ENCODE measurements at places on chromosomes 4 and X.

DNA sequence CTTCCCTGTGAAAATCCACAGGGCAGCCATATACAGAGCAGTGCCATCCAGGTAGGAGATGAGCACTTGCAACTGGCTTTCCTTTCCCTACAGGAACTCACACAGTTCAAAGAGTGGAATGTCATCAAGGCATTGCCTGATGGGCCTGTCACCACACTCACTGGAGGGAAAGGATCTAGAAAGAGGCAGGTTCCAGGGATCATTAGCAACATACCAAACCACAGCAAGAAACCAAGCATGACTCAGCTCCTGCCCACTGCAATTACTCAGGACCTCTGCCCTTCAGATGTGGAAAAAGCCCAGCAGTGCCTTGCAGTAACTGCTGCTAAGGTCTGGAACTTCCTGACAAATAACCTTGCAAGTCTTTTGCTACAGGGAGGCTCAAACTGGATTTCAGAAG is 101.2 kb downstream of the ZNF674 start:
- DNase-seq: no peak

DNA sequence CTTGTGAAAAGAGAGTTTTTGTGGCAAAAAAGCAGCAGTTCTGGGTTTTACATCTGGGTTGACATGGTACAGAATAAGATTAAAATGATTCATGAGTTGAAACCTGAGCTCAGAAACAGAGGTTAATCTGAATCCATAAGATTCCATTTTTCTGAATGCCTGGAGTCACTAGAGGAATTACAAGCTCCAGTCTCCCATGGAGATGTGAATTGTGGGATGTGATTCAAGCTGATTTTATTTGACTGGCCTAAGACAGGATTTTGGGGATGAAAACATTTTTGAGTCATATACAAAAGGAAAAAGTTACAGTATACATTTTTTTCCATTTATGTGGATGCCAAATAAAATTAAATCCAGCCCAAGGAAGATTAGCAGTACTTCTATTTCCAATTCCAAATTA is 161.1 kb downstream of the RBM46 start:
- DNase-seq: no peak

DNA sequence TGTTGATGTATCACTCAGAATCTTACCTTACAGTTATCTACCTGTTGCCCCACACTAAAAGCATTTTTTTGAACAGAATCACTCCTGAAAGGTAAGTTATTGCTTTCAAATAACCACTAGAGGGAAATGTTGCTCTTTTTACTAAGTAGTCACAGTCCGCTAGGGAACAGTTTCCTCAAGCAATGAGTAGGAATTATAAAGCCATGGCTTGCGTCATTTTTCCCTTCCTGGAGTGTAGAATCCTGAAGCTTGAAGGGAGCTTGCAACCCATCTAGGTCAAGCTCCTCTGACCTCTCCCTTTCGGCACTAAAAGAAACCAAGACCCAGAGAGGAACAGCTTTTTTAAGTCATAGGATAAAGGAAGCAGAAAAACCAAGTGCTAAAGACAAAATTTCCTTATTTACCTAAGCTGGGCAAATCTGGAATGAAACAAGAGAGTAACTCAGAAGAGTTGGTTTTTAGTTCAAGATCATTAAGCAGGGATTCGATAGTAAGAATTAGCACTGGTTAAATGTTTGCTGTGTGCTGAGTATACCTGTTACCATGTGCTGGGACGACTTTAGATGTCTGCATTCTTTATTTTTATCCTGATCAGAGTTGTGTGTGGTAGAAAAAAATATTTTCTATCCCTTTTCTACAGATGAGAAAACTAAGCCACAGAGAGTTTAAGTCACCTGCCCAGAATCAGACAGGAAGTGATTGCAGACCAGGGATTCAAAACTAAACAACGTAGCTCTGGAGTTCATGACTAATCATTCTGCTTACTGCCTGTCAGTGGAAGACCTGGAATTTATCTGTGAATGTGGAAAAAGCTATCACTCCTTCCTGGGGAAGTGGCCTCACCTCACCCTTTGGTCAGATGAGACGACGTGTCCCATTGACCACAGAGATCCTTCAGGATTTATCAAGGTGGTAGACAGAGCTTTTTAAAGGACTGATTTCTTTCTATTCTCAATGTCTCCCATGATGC is 631.5 kb downstream of the RAB28 start:
- DNase-seq: no peak

DNA sequence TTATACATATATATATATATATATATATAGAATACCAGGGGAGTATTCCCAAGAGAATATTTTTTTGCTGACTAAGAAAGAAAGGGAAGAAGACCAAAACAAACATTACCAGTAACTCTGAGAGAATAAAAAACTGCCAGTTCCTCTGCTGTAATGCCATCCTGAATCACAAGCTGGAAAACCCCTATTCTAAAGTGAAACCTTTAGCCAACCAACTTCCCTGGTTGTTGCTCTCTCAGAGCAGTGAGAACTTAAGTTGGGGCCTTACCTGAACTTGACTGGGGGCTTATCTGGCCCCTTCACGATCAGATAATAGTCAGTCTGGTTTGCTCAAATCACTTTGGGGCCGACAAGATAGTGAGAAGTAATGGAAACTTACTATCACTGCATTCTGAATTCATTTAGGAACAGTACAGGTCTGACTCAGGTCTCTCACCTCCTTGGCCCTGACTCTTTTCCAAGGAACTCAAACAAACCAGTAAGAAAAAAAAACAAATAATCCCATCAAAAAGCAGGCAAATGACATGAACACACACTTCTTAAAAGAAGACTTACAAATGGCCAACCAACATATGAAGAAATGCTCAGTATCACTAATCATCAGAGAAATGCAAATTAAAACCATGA is 62.5 kb downstream of the CD40LG start:
- no peak for DNase-seq

- no peak for DNase-seq
Observed at GRCh38 chr4:107719207-107719921, 670 bp downstream of the PAPSS1 start.

DNA sequence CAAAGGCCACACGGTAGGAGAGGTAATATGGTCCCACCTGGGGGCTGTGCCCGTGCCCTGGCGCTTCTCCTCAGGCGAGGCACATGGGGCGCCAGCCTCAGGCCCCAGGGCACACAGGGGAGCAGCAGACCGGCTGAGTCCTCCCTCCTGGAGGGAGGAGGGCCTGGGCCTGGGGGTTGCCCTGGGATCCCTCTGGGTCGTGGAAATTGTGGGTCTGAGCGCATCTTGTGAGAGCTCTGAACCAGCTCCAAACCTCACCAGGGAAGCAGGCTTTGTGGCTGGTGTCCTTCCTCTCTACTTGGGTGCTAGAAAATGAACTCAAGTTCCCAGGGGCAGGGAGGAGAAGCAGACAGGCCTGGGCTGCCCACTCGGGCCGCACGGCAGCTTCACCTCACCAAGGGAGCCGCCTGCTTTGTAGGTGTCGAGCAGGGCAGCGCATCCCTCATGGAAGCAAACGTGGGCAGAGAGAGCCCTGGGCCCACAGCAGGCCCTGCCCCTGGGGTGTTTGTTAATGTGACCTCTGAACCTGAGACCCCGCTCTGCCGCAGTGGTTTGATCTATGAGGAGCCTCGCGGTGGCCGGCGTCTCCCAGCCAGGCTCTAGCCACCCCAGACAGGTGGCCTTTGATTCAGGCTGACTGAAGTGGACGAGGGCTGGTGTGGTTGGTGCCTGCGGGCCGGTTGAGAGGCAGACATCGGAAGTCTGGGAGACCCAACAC is 10.8 kb downstream of the HTRA3 start:
- DNase-seq: no peak

DNA sequence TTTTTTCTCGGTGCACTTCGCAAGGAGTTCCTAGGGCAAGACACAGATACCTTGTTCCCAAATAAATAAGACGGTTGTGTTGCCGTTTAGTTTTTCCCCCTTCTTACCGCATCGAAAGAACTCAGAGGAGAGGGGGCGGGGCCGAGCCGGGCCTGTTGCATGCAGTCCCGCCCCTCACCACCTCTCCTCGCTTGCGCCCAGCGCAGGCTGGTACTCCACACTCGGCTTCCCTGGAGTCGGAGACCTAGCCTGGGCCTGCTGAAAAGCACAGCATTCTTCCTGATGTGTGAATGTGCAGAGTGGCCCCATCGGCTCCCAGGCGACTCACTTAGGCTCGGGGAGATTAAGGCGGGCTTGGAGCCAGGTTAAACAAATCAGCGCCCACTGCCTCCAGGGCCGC is 26.1 kb upstream of the VMA21 start:
- no peak for DNase-seq

All from naive thymus-derived CD8-positive, alpha-beta T cell (primary cell).